ENCODE measurements at places on chromosomes 2 and 18.

DNA sequence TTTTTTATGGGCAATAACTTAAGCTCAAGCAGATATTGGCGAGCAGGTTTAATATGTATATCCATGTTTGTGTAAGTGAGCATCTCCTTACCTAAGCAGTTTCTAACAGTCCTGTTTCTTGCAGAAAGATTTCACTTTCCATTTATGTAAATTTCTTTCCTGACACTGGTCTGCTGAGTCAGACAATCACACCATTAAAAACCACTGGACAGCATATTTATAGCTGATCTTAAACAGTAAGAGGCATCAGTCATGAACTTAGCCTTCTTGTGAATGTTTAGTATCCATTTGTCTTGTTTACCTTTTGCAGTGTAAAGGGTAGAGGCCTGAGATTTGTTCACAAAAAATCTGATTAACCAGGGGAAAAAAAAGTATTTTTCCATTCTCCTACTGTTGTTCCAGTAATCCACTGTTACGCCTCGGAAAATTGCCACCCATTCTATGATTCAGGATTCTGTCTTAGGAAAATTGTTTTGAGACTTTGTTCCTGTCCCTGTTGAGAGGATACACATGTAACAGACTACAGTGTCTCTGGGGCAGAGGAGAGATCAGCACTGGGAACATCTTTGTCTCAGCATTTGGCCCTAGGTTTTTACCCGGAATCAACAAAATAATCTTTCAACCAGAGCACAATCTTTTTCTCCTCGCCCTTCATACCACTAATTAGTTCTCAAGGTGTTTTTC, 521.0 kb upstream of the NRP2 start:
- no peak for DNase-seq
- no peak overlapping the region for H3K4me3 ChIP-seq
- no peak overlapping the region for H3K27ac ChIP-seq
- H3K27me3 ChIP-seq: no peaks in the 10 kb centered on the region
- no peaks in the 10 kb centered on the region for H3K36me3 ChIP-seq
- peaks cover 16% of the 10 kb centered on the region for H3K4me1 ChIP-seq

- H3K4me3 ChIP-seq: no peak overlapping the region
- DNase-seq: no peak
- H3K27ac ChIP-seq: no peak overlapping the region
- no peaks in the 10 kb centered on the region for H3K4me1 ChIP-seq
- no peaks in the 10 kb centered on the region for H3K27me3 ChIP-seq
Measured at GRCh38 chr2:226994775-226995174, 158.9 kb downstream of the RHBDD1 start.

DNA sequence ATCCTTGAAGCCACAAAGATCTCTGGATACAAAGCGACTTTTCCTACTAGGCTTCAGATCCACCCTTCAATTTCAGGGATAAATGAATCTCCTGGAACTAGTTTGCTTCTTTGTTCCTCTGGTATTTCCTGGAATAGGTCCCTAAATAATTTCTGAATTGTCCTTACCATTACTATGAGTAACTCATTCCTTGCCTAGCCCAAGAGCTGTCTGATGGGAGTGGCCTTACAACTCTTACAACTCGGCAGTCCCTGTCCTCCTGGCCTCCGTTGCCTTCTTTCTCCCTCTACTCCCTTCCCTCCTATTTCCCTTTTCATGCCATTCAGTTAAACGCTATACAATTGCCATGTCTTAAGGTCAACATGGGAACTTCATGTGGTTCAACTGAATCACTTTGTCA, 98.2 kb upstream of the FHL2 start:
- H3K36me3 ChIP-seq: peaks cover 4% of the 10 kb centered on the region
- no peaks in the 10 kb centered on the region for H3K4me1 ChIP-seq
- H3K27ac ChIP-seq: no peak overlapping the region
- H3K4me3 ChIP-seq: no peak overlapping the region
- no peak for DNase-seq

GRCh38 chr2:26651799-26652198, 10.6 kb upstream of the CIB4 start:
- no peak overlapping the region for H3K4me3 ChIP-seq
- peaks cover 52% of the 10 kb centered on the region for H3K4me1 ChIP-seq
- H3K36me3 ChIP-seq: no peaks in the 10 kb centered on the region
- peak overlapping the region; percentile 84 for H3K27ac ChIP-seq
- no peaks in the 10 kb centered on the region for H3K27me3 ChIP-seq
- no peak for DNase-seq

DNA sequence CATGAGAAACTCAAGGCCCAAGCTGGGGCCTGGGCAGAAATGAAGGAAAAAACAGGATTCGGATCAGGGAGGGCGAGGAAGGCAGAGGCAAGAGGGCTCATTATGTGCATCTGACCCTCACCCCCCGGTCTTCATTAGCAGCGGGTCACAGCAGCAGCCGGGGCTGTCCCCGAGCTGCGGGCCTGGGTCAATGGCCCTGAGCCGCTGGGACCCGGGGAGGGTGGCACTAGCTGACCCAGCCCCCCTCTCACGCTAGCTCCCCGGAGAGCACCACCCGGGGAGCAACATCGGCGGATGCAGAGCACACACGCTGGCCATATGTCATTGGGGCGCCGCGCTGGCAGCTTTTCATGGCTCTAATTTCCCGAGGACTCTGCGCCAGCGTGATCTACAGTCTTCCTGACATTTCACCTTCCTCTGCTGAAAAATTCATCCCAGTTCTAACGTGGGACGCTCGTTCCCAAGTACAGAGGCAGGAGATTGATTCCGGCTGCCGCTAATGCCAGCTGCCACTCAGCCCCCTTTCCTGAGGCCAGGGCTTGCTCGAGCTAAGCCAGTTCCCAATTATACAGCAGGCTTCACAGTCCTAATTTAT, 63.7 kb downstream of the EIPR1 start:
- no peak overlapping the region for H3K4me3 ChIP-seq
- no peaks in the 10 kb centered on the region for H3K4me1 ChIP-seq
- no peak for DNase-seq
- peaks cover 10% of the 10 kb centered on the region for H3K36me3 ChIP-seq

- H3K4me3 ChIP-seq: no peak overlapping the region
- peaks cover 67% of the 10 kb centered on the region for H3K27me3 ChIP-seq
- no peak overlapping the region for H3K27ac ChIP-seq
- H3K4me1 ChIP-seq: peaks cover 8% of the 10 kb centered on the region
- no peaks in the 10 kb centered on the region for H3K36me3 ChIP-seq
- no peak for DNase-seq
Measured at GRCh38 chr2:162963156-162963555, 124.6 kb upstream of the KCNH7 start.

DNA sequence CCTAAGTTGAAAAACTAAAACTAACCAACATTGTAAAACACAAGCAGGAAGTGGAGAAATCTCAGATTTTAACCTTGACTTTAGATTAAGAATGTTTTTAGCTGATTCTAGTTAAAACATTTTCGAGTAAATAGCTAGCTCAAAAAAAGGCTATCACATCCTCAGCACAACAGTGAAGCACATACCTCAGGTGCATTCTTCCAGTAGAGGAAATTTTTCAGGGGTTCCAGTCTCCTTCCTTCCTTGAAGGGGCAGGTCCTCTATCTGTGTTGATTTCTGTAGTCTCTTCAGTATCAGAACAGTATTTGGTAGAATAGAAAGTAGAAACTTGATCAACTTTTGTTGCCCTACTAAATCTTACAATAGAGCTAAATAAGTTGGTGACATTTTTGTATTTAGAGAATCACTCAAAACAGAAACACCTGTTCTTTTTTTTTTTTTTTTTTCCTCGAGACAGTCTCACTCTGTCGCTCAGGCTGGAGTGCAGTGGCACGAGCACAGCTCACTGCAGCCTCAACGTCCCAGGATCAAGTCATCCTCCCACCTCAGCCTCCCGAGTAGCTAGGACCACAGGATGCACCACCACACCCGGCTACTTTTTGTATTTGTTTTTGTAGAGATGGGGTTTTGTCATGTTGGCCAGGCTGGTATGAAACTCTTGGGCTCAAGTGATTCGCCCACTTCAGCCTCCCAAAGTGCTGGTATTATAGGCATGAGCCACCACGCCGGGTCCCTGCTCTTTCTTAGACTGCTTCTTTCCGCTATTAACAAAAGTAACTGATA, 6.9 kb upstream of the GPR155 start:
- no peak overlapping the region for H3K4me3 ChIP-seq
- peaks cover 2% of the 10 kb centered on the region for H3K27me3 ChIP-seq
- no peak overlapping the region for H3K27ac ChIP-seq
- H3K4me1 ChIP-seq: peaks cover 10% of the 10 kb centered on the region
- no peak for DNase-seq

GRCh38 chr18:5890331-5891183, 4.8 kb downstream of the TMEM200C start:
- peaks cover 10% of the 10 kb centered on the region for H3K27me3 ChIP-seq
- H3K27ac ChIP-seq: no peak overlapping the region
- peak overlapping the region; percentile 67 for H3K4me3 ChIP-seq
- peak; percentile 67 for DNase-seq
- H3K4me1 ChIP-seq: peaks cover 26% of the 10 kb centered on the region
- peaks cover 1% of the 10 kb centered on the region for H3K36me3 ChIP-seq

DNA sequence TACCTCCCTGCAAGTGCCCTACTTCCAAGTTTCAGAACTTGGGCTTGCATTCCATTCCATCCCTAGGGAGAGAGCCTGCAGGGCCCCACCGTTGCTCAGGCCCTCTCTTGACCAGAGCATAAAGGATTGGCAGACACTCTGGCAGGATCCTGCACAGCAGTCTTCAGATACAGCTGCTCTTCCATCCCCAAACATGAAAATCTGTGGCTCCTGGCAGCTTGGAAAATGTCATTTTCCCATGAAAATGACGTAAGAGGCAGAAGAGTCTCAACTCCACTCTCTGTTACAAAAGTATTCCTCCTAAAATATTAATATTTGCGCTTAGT, 162.6 kb downstream of the GFPT1 start:
- no peak for DNase-seq
- H3K4me1 ChIP-seq: peaks cover 11% of the 10 kb centered on the region
- peaks cover 28% of the 10 kb centered on the region for H3K36me3 ChIP-seq
- H3K27me3 ChIP-seq: no peaks in the 10 kb centered on the region
- H3K27ac ChIP-seq: peak overlapping the region; percentile 47

DNA sequence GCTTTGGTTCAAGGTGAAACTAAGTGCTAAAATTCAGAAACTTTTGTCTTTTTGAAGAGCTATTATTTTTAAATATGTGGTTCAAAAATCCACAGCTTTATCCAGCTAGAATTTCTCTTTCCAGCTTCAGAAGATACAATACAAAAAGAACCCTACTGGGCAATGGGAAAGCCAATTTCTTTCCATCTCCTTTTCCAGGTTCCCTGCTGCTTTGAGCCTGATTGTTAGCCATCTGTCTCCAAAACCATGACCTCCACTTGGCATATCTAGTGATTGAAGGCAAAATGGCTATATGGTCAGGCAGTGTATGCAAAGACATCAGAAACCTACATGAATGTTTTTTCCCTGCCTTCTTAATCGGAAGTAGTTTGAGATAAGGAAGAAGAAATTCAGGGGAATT, 134.1 kb downstream of the KCNH7 start:
- H3K36me3 ChIP-seq: no peaks in the 10 kb centered on the region
- no peak overlapping the region for H3K27ac ChIP-seq
- DNase-seq: no peak
- peaks cover 2% of the 10 kb centered on the region for H3K4me1 ChIP-seq

DNA sequence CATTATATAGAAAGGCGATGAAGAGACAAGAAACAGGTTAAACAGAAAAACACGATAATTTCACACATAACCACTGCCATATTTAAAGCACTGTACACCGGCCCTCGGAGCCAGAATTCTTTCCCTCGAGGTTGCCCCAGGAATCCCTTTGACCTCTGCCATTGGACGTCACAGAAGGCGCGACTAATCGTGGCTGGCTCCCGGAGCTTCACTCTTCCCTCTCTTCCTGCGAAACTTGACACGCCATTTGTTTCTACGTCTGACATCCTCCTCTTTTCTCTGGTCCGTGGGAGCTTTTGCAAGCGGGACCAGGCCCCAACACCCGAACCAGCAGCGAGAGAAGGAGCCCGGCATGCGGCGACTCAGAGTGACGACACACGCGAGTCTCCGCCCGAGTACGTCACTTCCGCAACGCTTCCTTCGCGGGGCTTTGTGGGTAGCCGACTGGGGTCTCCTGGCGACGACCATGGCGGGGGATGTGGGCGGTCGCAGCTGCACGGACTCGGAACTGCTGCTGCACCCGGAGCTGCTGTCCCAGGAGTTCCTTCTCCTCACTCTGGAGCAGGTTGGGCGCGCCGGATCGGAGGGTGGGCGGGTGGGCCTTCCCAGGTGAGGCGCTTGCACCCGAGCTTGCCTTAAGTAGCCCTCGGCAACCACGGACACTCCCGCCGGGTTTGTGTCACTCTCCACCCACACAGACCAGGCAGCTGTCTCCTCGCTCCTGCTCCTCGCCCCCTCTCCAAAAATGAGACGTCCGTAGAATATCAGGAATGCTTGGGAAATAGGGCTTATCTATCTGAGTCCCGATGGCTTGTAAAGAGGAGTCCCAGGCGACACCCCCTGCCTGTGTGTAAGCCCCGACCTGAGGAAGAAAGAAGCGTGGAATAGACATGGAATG, at the start of gene C2orf49:
Gene C2orf49, plus strand, starts transcription at position 419 of the 898 bp plus-strand sequence. Its CDS starts 48 bp downstream, at position 467.
- no peaks in the 10 kb centered on the region for H3K27me3 ChIP-seq
- H3K4me1 ChIP-seq: peaks cover 30% of the 10 kb centered on the region
- H3K4me3 ChIP-seq: peak within 1 kb of the TSS; percentile 100
- H3K36me3 ChIP-seq: peaks cover 8% of the 10 kb centered on the region

DNA sequence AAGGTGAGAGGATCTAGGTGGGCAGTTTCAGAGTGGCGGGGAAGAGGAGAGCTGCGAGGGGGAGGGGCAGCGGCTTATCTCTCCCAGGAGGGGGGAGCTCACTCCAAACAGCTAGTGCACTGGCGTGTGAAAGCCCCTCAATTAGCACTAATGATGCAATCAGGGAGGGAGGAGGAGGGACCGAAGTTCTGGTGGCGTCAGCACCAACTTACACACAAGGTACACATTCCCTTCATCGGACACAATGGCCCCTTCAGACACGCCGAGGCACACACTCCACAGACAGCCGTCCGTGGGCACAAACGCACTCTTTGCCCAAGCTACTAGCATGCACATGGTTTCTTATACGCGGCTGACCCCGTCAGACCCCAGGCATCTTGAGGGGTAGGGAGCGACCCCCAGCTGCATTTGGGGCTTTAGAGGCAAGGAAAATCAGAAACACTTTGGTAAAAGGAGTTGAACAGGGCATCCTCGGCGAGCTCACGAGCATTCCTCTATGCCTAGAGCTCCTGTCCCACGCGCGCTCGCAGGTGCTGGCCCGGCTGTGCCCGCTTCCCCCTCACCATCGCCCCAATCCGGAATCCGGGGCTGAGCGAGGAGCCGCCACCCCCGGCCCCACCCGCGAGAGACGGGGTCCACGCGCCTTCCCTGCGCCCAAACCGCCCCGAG, 868 bp upstream of the PKDCC start:
- H3K36me3 ChIP-seq: peaks cover under 1% of the 10 kb centered on the region
- peak; percentile 57 for DNase-seq
- H3K4me1 ChIP-seq: peaks cover 62% of the 10 kb centered on the region
- peaks cover 7% of the 10 kb centered on the region for H3K27me3 ChIP-seq
- H3K4me3 ChIP-seq: peak overlapping the region; percentile 69

GRCh38 chr18:13236411-13236810, 17.9 kb downstream of the LDLRAD4 start:
- DNase-seq: peak; percentile 25
- peaks cover 18% of the 10 kb centered on the region for H3K4me1 ChIP-seq
- H3K27ac ChIP-seq: no peak overlapping the region
- no peak overlapping the region for H3K4me3 ChIP-seq
- no peaks in the 10 kb centered on the region for H3K27me3 ChIP-seq
